ENCODE measurements at places on chromosomes 11 and 22.
A peak's percentile ranks its signal among the peaks of the same experiment; 100 is the strongest.

- H3K4me1 ChIP-seq: no peaks in the 10 kb centered on the region
- no peak overlapping the region for H3K27ac ChIP-seq
- no peaks in the 10 kb centered on the region for H3K36me3 ChIP-seq
- no peak overlapping the region for H3K4me3 ChIP-seq
- H3K27me3 ChIP-seq: peaks cover 2% of the 10 kb centered on the region
Observed at GRCh38 chr22:17229991-17230630, 10.9 kb upstream of the ADA2 start.

DNA sequence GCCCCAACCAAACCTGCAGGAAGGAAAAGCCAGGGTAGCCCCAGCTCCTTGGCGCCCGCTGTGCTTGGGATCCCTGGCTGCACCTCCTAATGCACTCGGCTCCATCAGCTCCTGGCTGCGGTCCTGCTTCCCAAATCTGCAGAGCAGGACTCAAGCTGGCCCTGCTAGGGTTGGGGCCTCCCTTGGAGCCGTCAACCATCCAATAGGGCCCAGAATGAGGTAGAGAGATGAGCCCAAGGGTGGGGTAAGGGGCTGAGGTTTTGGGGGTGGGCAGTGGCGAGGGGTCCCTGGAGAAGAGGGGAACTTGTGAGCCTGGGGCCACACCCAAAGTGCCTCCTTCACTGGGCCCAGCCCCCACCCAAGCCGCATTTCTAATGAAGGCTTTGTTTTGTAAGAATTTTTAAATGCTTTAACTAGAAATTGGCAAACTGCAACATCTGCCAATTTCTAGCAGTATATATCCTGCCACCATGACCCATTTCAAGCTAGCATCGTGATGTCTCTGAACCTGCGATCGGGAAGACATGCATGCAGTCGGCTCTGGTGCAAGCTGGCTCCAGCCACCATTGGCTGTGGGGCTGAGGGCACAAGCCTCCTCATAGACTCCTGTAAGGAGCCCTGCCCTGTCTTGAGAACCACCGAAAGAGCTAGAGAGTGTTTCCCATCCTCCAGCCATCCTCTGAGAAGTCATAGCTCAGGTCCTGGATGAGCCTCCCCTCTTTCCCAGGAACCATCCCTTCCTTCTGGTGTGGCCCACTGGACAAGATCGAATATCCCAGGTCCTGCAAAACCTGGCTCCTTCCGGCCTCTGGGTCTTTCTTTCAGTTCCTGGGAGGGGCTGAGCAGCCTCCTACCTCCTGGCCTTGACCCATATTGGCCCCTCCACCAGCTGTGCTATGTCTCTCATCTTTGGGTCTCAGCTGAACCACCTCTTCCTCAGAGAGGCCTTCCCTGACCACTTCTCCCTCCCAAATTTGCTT, 15.5 kb downstream of the C1QTNF6 start:
- peaks cover 23% of the 10 kb centered on the region for H3K4me1 ChIP-seq
- no peak overlapping the region for H3K4me3 ChIP-seq
- H3K27me3 ChIP-seq: peaks cover 2% of the 10 kb centered on the region
- no peaks in the 10 kb centered on the region for H3K36me3 ChIP-seq

- no peak for DNase-seq
- H3K27me3 ChIP-seq: no peaks in the 10 kb centered on the region
- peaks cover 24% of the 10 kb centered on the region for H3K36me3 ChIP-seq
- no peak overlapping the region for H3K4me3 ChIP-seq
Observed at GRCh38 chr11:61265357-61265756, 24.4 kb downstream of the PGA5 start.

DNA sequence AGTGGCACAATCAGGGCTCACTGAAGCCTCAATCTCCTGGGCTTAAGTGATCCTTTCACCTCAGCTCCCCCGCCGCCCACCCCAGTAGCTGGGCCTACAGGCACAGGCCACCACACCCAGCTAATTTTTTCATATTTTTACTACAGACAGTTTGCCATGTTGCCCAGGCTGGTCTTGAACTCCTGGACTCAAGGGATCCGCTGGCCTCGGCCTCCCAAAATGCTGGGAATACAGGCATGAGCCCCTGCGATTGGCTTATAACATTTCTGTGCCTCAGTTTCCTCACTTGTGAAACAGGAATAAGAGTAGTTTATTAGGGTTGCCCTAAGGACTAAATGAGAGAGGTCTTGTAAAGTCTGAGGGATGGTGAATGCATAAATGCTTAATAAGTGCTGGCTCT, 1.2 kb downstream of the VSTM5 start:
- peaks cover 9% of the 10 kb centered on the region for H3K4me1 ChIP-seq
- H3K27ac ChIP-seq: no peak overlapping the region
- H3K36me3 ChIP-seq: no peaks in the 10 kb centered on the region
- no peaks in the 10 kb centered on the region for H3K27me3 ChIP-seq

GRCh38 chr11:23284631-23285030, 424.4 kb upstream of the CCDC179 start:
- H3K36me3 ChIP-seq: no peaks in the 10 kb centered on the region
- no peak for DNase-seq
- H3K27ac ChIP-seq: no peak overlapping the region

DNA sequence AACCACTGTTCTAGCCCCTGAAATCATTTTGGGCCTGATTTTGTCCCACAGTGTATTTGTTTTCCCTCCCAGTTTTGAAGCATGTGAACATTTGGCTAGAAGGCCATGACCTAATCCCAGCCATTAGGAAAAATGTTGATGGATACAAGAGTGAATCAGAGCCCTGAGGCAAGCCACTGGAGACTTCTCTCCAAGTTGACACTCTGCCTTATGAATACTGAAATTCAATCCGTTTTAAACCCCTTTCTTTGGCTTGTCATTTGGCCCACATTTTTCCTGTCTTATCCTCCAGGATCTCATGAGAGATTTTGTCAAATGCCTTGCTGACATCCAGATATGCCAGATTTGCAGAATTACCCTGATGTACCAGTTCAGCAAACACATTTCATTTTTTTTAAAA, 158.8 kb downstream of the FAT3 start:
- H3K4me3 ChIP-seq: no peak overlapping the region
- peaks cover 8% of the 10 kb centered on the region for H3K4me1 ChIP-seq
- no peak for DNase-seq
- no peaks in the 10 kb centered on the region for H3K36me3 ChIP-seq
- no peaks in the 10 kb centered on the region for H3K27me3 ChIP-seq

- H3K36me3 ChIP-seq: peaks cover 95% of the 10 kb centered on the region
- H3K27me3 ChIP-seq: no peaks in the 10 kb centered on the region
- H3K4me1 ChIP-seq: no peaks in the 10 kb centered on the region
- H3K27ac ChIP-seq: no peak overlapping the region
Observed at GRCh38 chr22:41254230-41254629, 13.5 kb upstream of the CHADL start.

GRCh38 chr22:34297536-34298120, 377.4 kb upstream of the LARGE1 start:
- no peaks in the 10 kb centered on the region for H3K4me1 ChIP-seq
- no peak overlapping the region for H3K4me3 ChIP-seq
- no peaks in the 10 kb centered on the region for H3K36me3 ChIP-seq
- H3K27me3 ChIP-seq: no peaks in the 10 kb centered on the region
- no peak overlapping the region for H3K27ac ChIP-seq

DNA sequence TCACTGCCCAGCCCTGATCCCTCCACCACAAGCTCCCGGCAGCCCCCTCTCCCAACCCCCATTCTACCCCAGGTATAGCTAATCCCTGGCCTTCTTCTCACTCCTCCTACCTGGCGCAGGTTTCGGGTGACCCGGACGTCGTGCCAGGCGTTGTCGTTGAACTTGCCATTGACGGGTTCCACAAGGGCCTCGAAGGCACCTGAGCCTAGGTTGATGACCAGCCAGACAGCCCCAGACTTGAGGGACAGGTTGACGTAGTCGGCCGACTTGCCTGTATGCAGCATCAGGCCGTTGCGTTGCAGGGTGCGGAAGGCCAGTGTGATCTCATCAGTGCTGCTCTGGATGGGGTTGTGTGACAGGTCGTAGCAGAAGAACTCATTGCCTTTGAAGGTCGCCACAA, 37.5 kb downstream of the NRXN2 start:
- no peak overlapping the region for H3K4me3 ChIP-seq
- H3K4me1 ChIP-seq: peaks cover 46% of the 10 kb centered on the region
- H3K36me3 ChIP-seq: peaks cover 61% of the 10 kb centered on the region
- H3K27ac ChIP-seq: no peak overlapping the region
- no peak for DNase-seq

DNA sequence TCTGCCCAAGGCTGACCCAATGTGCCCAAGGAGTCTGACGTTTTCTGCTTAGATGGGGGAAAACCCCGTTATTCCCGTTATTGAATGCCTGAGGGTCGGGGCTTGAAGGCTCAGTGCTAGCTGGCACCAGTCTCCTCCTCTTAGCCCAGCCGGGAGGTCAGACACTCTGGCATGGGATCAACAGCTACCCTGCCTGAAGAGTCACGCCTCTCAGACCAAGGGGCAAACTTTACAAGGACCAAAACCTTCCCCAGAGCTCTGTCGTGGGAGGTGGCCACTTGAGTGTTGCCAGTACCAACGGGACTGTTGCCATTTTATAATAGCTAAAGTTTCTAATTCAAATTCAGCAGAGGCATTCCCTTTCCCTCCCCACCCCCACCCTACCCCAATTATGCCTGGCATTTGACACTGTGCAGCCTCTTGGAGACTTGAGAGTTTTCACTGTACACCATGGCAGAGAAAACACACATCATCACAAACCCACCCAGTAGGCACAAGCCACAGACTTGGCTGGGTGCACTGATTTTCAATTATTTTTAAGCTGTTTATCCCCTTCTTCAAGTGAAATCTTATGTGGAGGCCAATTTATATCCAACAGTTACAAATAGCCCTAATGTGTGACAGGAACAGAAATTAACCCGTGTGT, 137.5 kb upstream of the SYT13 start:
- no peaks in the 10 kb centered on the region for H3K36me3 ChIP-seq
- H3K27ac ChIP-seq: no peak overlapping the region
- H3K4me1 ChIP-seq: peaks cover 20% of the 10 kb centered on the region
- DNase-seq: no peak

DNA sequence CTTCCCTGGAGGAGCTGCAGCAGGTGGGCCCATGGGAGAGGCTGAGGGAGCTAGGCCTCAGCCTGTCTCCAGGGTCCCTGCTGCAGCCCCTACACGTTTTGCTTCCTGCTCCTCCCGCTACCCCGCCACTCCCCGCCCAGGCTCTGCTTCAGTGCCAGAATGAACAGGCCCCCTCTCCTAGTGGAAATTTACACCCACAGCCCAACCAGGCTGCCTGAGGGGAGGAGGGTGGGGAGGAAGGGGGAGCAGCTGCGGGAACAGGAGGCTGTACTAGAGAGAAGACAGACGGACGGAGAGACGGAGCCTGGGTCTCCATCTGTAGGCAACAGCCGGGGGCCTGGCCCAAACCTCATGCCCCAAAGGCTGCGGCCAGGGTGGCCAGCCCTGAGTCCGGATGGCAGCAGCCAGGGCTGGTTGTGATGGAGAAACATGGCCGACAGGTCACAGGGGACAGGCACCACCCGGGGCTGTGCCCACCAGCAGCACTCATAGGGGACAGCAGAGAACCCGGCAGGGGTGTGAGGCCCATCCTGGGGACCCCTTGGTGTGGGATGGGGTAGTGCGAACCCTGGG, 20.6 kb downstream of the FLRT1 start:
- H3K4me1 ChIP-seq: peaks cover 98% of the 10 kb centered on the region
- no peak for DNase-seq
- H3K4me3 ChIP-seq: no peak overlapping the region
- peaks cover 2% of the 10 kb centered on the region for H3K27me3 ChIP-seq
- peak overlapping the region; percentile 57 for H3K27ac ChIP-seq

- H3K4me1 ChIP-seq: no peaks in the 10 kb centered on the region
- no peak for DNase-seq
- H3K27ac ChIP-seq: no peak overlapping the region
- H3K27me3 ChIP-seq: no peaks in the 10 kb centered on the region
- no peak overlapping the region for H3K4me3 ChIP-seq
Observed at GRCh38 chr22:23657727-23658126, 25.6 kb upstream of the DRICH1 start.

GRCh38 chr11:1081601-1082311, 7.1 kb downstream of the MUC2 start:
- H3K4me3 ChIP-seq: no peak overlapping the region
- H3K4me1 ChIP-seq: no peaks in the 10 kb centered on the region
- no peak for DNase-seq
- H3K36me3 ChIP-seq: no peaks in the 10 kb centered on the region
- no peak overlapping the region for H3K27ac ChIP-seq
- H3K27me3 ChIP-seq: no peaks in the 10 kb centered on the region

DNA sequence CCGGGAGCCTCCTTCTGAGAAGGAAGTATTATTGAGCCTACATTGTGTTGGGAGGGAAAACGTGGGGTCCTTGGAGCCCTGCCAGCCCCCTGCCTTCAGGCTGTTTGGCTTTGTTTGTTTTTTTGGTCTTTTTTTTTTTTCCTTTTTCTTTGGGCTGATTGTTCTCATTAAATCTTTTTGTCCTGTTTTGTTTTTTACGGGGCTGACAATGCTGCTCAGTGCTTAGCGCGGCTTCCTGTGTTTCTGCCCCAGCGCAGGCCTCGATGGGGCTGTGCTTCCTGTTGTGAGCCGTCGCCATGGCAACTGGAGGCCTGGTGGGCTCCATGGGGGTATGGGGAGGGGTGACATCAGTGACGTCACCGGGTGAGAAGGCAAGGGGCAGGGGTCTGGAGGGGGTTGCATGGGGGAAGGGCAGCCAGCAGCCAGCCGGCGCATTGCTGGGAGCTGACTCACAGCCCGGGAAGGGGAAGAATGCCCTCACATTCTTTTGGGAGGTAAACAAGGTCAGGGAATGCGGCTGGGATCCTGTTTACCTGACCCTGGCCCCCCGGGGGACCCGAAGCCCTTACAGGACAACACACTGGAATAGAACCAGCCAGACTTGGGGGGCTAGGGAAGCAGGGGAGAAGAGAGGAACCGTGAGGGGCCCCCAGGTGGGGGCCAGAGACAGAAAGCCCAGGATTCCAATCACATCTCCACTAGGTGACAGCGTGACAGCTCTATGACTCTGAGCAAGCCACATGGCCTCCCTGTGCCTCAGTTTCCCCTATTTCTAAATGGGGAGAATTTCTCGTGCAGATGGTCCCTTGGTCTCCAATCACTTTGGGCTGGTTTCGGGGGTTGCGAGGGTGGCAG, 22.2 kb upstream of the CBX7 start:
- no peak overlapping the region for H3K4me3 ChIP-seq
- peaks cover 66% of the 10 kb centered on the region for H3K4me1 ChIP-seq
- peak; percentile 48 for DNase-seq
- no peaks in the 10 kb centered on the region for H3K27me3 ChIP-seq
- H3K36me3 ChIP-seq: peaks cover 3% of the 10 kb centered on the region

GRCh38 chr11:45968901-45969300, 46.4 kb downstream of the LARGE2 start:
- no peaks in the 10 kb centered on the region for H3K27me3 ChIP-seq
- no peak overlapping the region for H3K4me3 ChIP-seq
- H3K36me3 ChIP-seq: peaks cover 25% of the 10 kb centered on the region
- DNase-seq: no peak
- H3K27ac ChIP-seq: no peak overlapping the region
